Activated CD4-positive, alpha-beta T cell treated with anti-CD3 and anti-CD28 coated beads, Interleukin-2, amount 50 U/mL, for 16 hours (primary cell): ENCODE measurements at places on chromosomes 4 and X.

DNA sequence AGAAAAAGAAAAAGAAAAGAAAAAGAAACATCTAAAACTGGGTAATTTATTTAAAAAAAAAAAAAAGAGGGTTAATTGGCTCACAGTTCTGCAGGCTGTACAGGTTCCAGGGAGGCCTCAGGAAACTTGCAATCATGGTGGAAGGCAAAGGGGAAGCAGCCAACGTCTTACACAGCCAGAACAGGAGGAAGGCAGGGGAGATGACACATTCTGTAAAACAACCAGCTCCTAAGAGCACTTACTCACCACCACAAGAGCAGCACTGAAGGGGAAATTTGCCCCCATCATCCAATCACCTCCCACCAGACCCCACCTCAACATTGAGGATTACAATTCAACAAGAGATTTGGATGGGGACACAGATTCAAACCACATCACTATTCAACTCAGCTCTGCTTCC is 36.8 kb upstream of the TMEM184C start:
- no peak for DNase-seq

DNA sequence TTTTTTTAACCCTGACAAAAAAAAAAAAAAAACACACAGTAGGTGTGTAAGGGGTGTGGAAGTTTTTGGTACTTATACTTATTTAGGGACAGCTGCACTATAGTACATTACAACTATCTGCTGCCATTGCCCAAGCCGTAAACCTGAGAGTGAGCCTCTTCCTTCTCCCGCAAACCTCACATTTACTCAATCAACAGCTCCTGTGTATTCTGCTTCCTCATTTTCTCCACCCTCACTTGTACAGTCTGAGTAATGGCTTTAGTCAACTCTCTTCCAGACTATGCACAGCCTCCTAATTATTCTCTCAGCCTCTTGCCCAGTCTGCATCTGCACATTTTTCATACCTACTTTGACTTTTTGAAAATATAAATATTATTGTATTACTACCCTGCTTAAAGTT is 362.0 kb downstream of the ADAM29 start:
- no peak for DNase-seq

DNA sequence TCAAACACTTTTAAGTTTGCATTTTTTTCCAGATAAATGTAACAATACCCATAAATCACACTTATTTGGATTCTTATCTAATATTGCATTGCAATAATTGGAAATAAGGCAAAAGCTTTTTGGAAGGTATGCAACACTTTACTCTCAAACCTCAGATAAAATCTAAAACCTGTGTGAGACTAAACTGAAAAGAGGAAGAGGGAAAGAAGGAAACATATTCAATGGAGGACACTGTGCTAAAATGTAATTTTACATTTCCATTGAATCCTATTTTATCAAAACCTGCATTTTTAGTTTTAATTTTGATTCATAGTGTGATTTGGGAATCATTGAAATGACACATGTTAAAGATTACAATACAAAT is 99.4 kb downstream of the HPGD start:
- no peak for DNase-seq

DNA sequence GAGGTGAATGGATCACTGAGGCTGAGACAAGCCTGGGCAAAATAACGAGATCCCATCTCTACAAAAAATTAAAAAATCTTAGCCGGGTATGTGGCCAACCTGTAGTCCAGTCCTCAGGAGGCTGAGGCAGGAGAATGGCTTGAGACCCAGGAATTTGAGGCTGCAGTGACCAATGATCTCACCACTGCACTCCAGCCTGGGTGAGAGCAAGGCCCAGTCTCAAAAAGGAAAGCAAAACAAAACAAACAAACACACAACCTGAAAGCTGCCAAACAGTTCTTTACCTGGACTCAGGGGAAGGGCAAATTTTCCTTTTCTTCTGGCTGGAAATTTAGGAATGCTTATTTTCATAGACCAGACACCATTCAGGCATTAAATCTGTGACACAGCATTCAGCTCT is 163.1 kb upstream of the FAT1 start:
- no peak for DNase-seq

- DNase-seq = no peak
Observed at GRCh38 chr4:173761938-173762337, 231.9 kb upstream of the HAND2 start.

GRCh38 chr4:23122666-23123400 is 430.1 kb downstream of the GBA3 start:
- DNase-seq = no peak

DNA sequence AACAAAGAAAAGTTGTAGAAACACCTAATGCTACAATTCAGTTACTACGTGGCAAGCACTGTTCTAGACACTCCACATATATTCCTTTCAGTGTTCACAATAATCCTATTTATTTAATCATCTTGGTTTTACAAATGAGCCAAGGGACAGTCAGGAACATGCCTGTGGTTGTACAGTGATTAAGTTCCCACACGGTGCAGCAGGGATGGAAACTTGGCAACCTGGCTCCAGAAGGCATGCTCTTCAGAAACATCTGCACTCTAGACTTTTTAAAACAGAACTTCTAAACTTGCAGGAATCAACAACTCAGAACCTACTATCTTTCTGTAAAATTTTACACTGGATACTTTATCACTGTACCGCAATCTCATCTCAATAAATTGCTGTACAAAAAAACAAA is 32.1 kb downstream of the TAPT1 start:
- no peak for DNase-seq

DNA sequence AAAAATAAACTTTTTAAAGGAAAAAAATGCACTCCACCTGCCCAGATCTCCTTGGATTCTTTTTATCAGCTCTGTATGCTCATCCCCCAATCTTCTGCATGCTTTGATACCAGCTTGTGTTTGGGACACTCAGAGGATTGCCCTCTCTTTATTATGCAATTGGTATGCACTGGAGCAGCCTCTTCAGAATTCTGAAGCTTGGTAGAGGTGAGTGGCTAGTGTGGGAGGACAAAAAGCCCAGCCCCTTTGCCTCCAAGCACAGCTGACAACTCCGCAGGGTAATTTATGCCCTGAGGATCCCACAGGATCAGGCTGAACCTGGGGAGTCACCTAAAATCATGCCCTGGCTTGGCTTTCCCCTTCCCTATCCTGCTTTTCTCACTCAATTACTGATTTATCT is 16.7 kb downstream of the IL21 start:
- no peak for DNase-seq

GRCh38 chr4:82431831-82432230 is 1.4 kb downstream of the ENOPH1 start:
- DNase-seq = no peak

DNA sequence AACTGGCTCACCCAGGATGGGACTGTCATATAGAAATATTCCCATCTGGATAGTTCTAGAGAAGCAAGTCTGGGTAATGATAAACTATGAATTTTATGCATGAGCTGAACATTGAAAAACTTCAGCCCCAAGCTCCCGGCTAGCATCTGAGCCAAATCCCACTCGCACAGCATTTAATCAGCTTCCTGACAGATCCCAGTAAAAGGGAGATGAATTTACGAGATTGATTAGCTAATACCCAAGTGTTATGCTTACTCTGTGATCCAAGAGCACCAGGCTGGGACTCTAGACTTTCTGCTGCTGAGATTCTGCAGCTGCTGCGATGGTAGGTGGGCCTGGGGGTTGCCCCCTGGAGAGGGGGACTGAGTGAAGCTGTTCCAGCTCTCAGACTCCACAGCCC is 28.0 kb downstream of the FRMPD3 start:
- no peak for DNase-seq

- no peak for DNase-seq
Observed at GRCh38 chr4:25704516-25704915, 48.9 kb downstream of the SLC34A2 start.

DNA sequence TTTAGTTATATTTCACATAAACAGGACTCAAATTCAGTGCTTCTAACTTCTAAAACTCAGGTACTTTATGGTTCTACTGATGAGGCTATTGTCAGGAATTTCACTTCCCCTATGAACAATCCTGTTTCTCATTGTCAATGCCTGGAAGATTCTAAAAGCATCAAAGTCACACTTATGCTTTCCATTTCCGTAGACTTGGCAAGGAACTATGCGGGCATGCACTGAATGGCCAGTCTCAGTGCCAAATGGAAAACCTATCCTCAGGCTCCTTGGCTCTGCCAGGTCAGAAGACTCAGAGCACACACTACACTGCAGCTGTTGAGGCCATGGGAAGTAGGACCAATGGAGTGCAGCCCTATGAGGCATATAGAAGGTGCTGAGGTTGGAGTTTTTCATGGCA is 97.0 kb upstream of the PTPN13 start:
- DNase-seq = no peak

DNA sequence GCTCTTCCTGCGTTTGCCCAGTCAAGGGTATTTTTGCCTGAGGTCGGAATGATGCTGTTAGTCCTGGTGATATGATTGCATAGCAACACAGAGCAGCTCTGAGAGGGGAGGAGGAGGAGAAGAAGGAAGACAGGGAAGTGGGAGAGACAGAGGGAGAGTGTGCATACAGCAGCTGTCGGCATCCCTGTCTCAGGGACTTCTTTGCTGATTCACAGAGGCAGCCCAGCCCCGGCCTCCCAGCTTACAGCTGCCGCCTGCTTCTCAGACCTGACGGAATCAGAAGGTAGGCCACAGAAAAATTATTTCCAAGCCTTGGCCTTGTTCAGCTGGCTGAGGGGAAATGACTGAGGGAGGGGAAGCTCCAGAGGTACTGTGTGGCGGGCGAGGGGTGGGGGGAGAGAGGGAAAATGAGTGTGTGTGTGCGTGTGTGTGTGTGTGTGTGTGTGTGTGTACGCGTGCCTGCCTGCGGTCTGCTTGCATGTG is 319 bp downstream of the DRP2 start:
- DNase-seq = no peak

DNA sequence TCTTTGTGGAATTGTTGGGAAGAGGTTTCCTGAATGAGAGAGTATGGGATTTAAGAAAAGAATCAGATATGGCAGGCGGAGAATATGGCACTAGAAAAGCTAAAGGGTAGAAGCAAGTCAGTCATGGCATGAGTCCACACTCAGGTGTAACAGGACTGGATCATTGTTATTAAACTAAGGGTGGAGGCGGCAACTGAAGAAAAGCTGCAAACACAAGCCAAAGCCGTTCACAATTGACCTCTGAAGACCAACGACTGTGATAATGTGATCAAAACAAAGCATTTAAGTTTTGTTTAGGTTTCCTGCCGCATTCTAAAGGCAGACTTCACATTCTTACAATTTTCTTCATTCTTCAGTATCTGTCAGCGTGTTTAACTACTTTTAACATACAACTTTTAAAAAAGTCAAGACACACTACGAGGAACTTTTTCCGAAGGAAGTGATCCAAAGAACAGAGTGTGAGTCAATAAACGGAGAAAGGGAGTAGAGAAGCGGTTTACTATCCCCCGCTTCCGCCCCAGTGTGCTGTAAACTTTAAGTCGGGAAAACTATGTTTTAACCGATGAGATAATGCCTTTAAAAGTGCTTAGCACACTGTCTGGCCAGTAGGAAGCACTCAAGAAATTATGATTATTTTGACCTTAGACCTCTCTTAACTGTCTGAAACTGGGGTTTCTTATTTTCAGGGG is 909 bp upstream of the SLAIN2 start:
- peak; percentile 30 for DNase-seq

DNA sequence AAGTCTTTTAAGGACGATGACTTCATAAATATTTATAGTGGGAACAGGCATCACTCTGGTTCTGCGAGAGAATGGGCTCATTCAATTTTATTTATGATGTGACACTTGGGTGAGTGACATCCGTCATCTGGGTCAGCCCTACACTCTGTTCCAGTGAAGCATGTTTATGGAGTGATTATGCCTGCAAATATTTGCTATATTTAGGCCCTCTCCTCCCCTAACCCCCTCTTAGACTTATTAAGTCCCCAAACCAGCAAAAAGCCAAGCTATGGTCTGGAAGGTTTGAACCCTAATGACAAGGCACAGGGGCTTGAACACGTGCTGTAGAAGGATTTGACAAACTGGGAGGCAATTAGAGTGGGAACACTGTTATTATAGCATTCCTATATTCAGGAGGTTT is 55.9 kb downstream of the C4orf51 start:
- no peak for DNase-seq

GRCh38 chrX:30150196-30150895 is 65.0 kb upstream of the MAGEB2 start:
- peak; percentile 17 for DNase-seq

DNA sequence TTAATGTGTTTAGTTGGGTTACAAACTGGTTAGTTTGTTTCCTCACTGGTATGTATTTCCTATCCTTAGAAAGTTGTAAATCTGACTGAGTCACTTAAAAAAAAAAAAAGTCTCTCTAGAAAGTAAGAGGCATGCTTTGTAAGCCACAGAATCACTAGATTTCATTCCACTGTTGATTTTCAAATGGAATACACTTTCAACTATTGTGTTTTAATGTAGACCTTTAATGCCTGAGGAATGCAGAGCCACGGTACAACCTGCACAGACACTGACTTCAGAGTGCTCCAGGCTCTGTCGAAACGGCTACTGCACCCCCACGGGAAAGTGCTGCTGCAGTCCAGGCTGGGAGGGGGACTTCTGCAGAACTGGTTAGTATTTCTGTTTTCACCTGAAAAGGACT is 88.6 kb downstream of the HHIP start:
- no peak for DNase-seq

DNA sequence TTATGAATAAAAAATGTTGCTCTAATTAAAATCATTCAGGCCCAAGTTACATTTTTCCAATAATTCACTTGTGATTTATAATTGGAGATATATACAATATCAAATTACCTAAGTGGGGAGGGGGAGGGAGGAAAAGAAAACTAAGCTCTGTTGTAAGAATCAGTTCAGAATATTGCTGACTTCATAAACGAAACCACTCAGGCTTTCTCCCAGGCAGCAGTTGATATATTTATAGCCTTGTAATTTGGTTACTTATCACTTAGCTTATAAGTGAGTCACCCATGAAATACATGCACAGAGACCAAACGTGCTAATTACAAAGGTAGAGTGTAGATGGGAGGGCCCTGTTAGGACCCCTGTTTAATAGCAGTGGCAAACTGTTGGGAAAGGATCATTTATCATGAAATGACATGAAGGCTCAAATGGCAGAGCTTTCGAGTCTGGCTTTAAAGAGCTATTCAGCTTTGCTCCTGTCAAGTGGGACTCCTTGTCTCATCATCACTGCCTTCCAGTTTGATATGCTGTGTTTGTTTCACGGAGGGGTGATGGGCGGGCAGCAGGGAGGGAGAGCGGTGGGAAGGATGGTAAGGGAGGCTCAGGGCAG is 105.6 kb upstream of the PGRMC2 start:
- DNase-seq = no peak

DNA sequence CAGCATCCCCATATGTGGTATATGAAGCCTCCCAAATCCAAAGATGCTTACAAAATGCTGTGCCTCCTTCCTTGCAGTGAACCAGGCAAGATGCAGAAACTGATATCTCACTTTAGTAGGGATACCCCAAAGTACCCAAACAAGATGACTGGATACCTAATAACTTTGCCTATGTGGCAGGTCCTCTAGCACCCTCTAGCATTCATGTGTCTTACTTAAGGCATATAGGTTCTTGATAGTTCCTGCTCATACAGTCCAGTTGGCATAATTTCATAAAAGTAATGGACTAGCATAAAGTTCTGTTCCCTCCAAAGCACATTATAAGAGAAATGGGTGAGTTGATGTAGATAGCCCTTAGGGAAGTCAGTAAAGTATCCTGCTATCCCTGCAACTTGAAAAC is 36.8 kb upstream of the SPP1 start:
- no peak for DNase-seq

GRCh38 chr4:174604198-174604597 is 81.9 kb upstream of the HPGD start:
- no peak for DNase-seq

GRCh38 chr4:75015627-75016026 is 82.7 kb downstream of the PARM1 start:
- no peak for DNase-seq
